ENCODE measurements at places on chromosomes 6 and 20.

GRCh38 chr6:41258196-41258493 lies 28.3 kb downstream of the TREM1 start:
- DNase-seq: no peak

DNA sequence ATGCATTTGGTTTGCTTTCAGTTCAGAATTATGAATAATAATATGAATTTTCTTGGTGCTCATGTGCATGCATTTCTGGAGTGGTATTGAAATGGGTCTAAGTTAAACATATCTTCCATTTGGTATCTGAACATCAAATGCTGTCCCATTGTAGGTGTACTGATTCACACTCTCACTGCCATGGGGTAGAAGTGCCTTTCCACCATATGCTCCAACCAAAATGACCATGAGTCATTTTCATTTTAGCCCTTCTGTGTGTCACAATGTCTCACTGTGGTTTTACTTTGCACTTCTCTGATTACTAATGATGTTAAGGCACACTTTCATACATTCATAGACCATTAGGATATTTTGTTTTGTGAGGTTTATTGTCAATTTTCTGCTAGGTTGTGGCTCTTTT lies 211.9 kb downstream of the HAO1 start:
- DNase-seq: no peak

- no peak for DNase-seq
Observed at GRCh38 chr20:23584434-23585199, 16.3 kb upstream of the CST9L start.

GRCh38 chr6:106536851-106537250 lies 92.4 kb downstream of the RTN4IP1 start:
- DNase-seq: no peak

DNA sequence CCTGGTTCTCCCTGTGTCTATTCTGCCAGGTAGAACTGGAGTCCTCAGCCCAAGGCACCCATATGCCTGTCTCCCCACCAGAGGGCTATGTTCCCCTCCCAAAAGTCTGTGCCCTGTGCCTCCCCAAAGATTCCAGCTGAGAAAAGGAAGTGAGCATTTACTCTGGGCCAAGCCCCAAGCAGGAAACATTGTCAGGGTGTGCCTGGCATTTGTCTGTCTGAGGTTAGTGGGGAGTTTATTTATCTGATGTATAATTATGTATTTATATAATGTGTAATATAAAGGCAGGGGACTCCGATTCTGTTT lies 5.6 kb downstream of the GDF5 start:
- DNase-seq: no peak

- no peak for DNase-seq
Observed at GRCh38 chr6:126071000-126071647, 84.8 kb downstream of the TRMT11 start.

GRCh38 chr6:138307352-138307751 lies 70.4 kb upstream of the SMIM28 start:
- DNase-seq: no peak

DNA sequence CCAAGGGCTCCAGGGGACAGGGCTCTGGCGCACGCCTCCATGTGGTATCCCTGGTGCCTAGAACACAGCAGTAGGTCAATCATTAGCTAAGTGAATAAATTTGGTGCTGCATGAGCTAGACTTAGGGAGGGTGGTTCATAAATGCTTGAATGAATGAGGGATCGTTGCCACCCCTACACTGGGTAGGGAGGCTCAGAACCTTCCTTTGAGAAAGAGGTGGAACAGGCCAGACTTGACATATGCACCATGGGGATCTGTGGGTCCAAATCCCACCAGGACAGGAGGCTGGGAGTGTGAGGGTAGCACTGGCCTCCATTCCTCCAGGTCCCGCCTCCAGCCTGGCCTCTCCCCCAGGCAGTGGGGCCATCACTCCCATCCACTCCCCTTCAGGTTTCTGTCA lies 13.8 kb downstream of the TEAD3 start:
- no peak for DNase-seq

- DNase-seq: no peak
Observed at GRCh38 chr20:41170386-41171105, 33.2 kb downstream of the PLCG1 start.

- no peak for DNase-seq
Observed at GRCh38 chr6:72382602-72383529, 239.0 kb upstream of the KCNQ5 start.

DNA sequence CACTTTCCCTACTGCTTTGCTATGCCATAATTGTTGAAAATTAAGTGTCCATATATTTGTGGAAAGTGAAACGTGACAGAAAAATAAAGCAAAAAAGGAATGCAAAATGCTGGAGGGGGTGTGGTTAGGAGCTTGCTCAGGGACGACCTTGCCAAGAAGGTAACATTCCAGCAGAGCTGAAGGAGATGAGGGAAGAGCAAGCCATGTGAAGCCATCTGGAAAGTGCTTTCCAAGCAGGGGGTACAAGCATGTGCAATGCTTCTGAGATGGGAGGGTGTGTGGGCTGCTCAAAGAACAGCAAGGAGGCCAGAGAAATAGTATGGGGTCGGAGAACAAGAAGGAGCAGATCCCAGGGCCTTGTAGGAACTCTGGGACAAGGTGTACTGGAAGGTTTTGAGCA lies 161.7 kb downstream of the ISM1 start:
- DNase-seq: no peak

All from common myeloid progenitor, CD34-positive (primary cell).